Dermis blood vessel endothelial cell (primary cell): ENCODE measurements at places on chromosomes 11 and 22.
A peak's percentile ranks its signal among the peaks of the same experiment; 100 is the strongest.

GRCh38 chr11:114019046-114019445 lies 40.5 kb upstream of the ZBTB16 start:
- no peak for DNase-seq

GRCh38 chr11:68038718-68039525 lies at the start of gene TCIRG1:
TSS of gene TCIRG1 (plus strand) at chr11:68039025. CDS start at chr11:68041272, 2,247 bp downstream.
- peak; percentile 89 for DNase-seq

- no peak for DNase-seq
Observed at GRCh38 chr11:117654281-117655255, 142.4 kb downstream of the DSCAML1 start.

DNA sequence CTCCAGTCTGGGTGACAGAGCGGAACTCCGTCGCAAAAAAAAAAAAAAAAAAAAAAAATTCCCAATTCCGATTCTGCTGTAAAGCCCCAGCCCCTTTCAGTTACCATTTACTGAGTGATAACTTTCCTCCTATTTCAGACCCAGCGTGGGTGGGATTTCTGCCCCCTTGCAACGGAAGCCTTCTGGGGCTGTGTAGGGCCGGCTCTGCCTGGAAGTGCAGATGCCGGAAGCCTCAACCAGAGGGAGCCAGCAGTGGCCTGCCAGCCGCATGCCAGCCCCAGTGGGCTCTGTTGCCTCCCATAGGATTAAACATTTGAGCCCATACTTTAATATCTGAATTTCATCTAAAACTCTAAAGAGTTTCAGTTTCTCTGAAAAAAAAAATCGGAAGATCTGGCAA lies 60.0 kb upstream of the NUP50 start:
- no peak for DNase-seq

DNA sequence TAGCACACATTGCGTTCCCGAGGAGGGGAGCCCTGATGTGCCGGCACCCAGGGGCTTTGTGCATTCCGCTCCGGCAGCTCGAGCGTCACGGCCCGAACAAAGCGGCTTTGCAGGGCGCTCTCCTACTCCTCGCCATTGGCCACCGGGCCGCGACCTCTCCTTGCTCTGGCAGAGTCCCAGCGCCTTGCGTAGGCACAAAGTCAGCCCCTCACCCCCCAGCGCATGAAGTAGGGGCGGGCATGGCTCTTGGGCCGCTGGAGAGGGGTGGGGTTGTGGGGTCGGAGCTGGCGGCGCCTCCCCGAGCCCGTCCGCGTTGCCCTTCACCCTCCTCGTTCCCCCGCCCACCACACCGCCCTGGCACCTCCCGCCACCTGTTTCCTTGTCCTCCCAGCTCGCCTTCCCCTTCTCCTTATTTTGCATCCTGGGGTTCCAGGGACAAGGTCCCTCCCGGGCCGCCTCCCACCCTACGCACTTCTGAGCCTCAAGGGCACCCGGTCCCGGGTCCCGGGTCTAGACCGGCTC lies 753 bp upstream of the PPARA start:
- peak; percentile 31 for DNase-seq

- DNase-seq: no peak
Observed at GRCh38 chr22:47369431-47370015, 607.1 kb downstream of the TBC1D22A start.

DNA sequence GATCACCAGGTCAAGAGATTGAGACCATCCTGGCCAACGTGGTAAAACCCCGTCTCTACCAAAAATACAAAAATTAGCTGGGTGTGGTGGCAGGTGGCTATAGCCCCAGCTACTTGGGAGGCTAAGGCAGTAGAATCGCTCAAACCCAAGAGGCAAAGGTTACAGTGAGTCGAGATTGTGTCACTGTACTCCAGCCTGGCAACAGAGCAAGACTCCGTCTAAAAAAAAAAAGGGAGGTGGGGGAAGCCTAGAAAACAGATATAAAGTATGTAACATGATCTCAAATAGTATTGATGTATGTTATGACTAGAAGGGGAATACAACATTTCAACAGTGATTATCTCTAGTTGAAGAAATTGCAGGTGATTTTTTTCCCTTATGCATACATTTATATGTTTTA lies 61.4 kb downstream of the SLC1A2 start:
- no peak for DNase-seq

DNA sequence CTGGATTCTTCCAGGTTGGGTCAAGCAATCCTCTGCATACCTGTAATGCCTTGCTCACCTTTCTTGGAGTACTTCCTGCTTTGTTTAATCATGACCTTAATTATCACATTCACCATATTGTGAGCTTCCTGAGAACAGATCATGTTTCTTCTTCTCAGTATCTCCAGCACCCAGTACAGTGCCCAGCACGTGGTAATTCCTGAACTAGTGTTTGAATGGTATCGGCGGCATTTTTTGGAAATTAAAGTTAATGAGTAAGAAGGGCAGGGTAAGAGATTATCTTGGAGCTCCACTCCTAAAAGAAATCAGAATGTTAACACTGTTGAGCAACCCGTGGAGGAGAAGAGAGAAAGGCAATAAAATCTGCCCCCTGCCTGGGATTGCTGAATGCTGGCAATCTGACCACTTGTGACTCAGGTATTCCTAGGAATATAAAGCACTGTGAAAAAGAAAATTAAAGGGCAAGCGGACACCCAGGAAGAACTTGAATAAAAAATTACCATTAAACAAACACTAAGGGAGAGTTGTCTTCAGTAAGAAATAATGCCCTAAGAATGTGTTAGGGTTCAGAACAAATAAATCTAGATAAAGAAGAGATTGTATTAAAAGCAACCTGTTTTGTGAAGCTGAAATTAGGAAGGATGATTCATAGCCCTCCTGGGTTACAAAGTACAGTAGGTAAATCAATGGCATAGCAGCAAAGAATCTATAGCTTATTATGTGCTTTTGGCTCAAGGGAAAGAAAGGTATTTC lies 92.9 kb downstream of the PDHX start:
- DNase-seq: no peak

GRCh38 chr22:37677493-37677974 lies 2.1 kb downstream of the LGALS1 start:
- no peak for DNase-seq

DNA sequence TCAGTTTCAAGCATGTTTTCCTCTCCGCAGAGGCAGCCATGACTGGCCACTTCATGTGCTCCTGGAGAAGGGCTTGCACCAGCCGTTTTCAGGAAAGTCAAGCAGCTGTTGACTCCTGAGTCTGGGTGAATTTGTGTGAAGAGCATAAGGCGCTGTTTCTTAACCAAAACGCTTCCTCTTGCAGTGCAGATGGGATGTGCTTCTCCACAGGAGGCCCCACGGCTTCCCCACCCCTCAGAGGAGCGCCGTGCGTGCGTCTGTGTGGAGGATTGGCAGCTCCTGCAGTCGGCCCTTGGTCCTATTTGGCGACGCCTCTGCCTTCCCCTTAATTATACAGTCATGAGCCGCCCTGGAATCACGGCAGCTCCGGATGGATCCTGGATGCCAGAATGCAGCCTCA lies 54.1 kb upstream of the B3GAT1 start:
- DNase-seq: no peak

DNA sequence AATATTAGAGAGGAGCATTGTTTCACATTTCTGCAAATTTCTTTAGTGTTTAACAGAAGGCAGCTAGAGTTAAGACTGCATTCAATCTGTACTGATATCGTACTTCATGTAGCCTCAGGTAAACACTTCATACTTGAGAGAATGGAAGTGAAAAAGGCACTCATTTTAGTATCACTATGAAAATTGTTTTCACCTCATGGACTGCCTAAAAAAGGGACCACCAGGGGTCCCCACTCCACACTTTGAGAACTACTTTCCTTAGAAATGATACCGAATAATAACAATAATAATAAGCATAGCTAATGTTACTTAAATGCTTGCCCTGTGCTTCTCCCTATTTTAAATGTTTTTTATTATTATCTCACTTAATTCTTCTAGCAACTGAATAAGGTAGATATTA lies 95.1 kb downstream of the BLID start:
- peak; percentile 63 for DNase-seq

GRCh38 chr11:28472904-28473303 lies 364.7 kb downstream of the METTL15 start:
- DNase-seq: no peak

DNA sequence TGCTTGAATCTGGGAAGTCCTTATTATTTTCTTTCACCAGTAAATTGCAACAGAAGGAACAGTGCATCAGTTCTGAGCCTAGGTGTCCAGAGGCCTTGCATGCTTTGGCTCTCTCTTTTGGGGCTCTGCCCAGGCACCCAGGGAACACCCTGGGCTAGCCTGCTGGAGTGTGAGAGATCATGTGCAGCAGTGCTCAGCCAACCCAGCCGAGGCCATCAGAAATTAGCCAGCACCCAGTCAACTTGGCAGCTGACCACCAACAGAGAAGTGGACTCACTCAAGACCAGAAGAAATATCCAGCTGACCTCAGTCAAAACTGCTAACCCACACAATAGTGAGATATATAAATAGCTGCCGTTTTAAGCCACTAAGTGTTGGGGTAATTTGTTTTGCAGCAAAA lies 11.2 kb upstream of the P4HA3 start:
- no peak for DNase-seq

DNA sequence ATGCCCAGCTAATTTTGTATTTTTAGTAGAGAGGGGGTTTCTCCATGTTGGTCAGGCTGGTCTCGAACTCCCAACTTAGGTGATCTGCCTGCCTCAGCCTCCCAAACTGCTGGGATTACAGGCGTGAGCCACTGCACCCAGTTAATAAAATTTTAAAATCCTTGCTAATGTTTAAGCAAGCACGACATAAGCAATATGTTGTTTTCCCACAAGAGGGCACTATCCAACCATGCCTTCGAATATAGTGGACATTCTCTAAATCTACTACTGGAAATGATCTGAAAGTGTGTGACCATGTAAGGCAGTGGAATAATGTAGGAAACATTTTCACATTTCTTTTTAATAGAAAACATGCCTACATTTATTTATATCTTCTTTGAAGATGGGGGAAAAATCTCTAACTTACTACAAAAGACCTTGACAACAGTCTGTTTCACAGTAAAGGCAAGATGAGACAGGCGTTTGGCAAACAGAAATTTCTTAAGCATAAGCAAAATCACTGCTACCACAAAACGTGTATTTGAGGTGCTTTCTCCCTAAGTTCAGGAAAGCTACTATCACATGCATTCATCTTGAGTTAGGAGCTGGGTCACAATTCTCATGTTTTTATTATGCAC lies 38.2 kb downstream of the PITPNB start:
- peak; percentile 86 for DNase-seq

DNA sequence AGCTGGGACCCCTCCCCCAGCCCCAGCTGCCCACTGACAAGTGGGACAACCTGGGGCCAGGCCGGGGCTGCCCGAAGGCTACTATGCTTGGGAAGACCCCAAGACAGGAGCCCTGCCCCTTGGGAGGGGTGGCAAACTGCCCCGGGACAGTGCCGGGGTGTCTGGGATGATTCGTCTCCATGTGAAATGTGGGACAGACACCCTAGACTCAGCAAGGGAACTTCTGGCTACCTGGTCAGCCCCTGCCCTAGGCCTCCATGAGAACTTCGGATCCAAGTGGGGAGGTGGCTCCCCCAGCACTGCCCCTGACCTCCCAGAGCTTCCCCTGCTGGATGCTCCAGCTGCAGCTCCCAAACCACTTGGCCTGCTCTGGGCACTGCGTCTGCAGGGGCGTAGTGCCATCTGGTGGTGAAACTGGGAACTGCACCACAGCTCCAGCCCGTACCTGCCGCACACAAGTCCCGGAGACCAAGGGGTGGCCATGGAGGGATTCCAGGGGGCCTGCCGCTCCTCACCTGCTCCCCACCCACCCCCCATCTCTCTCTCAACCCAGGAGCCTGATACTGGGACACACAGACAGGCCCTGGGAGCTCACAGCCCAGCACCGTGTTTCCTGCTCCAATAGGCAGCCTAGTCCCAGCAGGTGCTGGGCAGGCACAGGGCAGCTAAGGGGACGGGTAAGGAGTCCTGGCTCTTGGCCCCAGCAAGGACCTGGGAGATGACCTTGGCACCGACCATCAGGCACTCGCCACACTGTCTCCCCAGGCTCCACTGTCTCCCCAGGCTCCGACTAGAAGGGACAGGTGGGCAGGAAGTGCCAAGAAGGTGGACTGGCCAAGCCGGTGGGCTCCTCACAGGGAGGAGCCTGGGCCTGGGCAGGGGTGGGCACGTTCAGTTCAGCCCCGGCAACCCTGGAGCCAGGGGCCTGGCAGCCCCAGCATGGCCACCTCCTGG lies 194.1 kb downstream of the IGLL1 start:
- peak; percentile 92 for DNase-seq

- DNase-seq: no peak
Observed at GRCh38 chr11:45651156-45651555, 14.3 kb downstream of the CHST1 start.

GRCh38 chr22:35380537-35381423 lies at the start of gene HMOX1:
TSS of gene HMOX1 (plus strand) at chr22:35381096. CDS start at chr22:35381174, 78 bp downstream.
- peak; percentile 91 for DNase-seq

- DNase-seq: no peak
Observed at GRCh38 chr11:12195768-12196167, 85.4 kb downstream of the MICAL2 start.

GRCh38 chr11:63614136-63614671 lies at the start of gene PLAAT3:
TSS of gene PLAAT3 (minus strand) at chr11:63614433. CDS start at chr11:63614014, 419 bp downstream.
- DNase-seq: peak; percentile 80

DNA sequence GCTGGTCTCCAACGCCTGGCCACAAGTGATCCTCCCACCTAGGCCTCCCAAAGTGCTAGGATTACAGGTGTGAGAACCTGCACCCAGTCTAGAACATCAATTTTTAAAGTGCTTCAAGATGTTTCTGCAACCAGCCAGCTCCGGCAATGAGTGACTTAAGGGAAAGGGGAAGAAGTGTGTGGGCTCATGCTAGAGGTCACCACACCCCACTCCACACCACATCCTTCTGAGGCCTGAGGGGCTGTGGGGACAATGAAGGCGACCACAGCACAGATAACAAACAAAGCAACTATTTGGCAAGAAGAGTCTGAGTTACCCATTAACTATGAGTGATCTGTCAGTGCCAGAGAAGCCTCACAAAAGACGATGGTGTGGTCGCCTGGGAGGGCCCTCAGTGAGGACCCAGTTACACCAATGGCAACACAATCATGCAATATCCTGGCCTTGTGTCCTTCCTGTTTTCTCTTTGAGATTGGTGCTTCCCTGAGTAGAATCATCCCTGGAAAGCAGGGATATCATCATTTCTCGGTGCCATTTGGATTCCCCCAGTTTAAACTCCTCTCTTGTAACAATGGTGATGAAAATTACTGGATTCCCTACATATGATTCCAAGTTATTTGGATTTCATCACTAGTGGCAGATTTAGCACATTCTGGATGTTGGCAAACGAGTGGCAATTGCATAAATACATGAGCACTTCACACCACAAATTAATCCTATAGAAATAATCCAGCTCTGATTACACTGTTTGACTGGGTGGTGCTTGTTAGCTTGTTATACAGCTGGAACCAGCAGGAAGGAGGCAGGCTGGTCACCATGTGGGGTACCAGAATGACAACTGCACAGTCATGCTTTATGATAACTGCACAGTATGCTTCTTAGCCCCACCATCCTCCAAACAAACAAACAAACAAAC lies 18.4 kb downstream of the ABTB2 start:
- no peak for DNase-seq

GRCh38 chr11:77035580-77035979 lies 1.4 kb downstream of the B3GNT6 start:
- no peak for DNase-seq

GRCh38 chr11:65444314-65445051 lies 21.9 kb downstream of the NEAT1 start:
- peak; percentile 55 for DNase-seq
